ENCODE measurements at places on chromosomes 2 and 18. TPM values are rescaled to one million over a fixed set of nuclear protein-coding genes. Genes with fewer than 3 reads are reported as not detected.

DNA sequence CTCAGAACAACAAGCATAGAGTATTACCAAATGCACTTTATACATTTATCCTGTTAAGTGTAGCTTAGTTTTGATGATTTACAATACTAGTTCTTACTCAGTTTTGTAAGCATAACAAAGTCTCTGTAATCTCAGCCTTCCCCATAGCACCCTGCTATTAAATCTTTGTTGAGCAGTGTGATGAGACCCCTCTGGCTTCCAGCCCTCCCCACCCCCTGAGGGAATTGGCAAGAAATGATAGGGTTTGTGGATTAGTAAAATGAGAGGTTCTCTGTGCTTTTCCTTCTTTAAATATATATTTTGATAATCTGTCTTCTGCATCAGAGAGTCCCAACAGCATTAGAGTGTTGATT, 37.2 kb downstream of the ZNF521 start:
- no peak for DNase-seq
- H3K4me1 ChIP-seq, result peaks cover 20% of the 10 kb centered on the region
- H3K27ac ChIP-seq, result no peak overlapping the region
- H3K36me3 ChIP-seq, result peaks cover 3% of the 10 kb centered on the region

GRCh38 chr18:36153771-36154170, 24.1 kb downstream of the ELP2 start:
- DNase-seq, result no peak
- H3K4me3 ChIP-seq, result no peak overlapping the region
- H3K27me3 ChIP-seq, result no peaks in the 10 kb centered on the region
- no peaks in the 10 kb centered on the region for H3K4me1 ChIP-seq
- peaks cover 73% of the 10 kb centered on the region for H3K36me3 ChIP-seq

DNA sequence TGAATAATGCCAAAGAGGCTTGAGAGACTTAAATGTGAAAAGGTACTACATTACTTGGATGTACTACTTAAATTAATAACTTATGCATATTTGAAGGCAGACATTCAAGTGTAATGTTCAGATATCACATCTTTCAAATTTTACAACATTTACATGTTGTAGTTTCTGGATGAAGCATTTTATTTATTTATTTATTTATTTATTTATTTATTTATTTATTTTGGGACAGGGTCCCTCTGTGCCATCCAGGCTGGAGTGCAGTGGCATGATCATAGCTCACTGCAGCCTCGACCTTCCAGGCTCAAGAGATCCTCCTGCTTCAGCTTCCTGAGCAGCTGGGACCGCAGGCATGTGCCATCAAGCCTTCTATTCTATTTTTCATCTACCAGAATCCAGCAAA, 596.4 kb downstream of the ERBB4 start:
- H3K27me3 ChIP-seq, result no peaks in the 10 kb centered on the region
- H3K4me3 ChIP-seq, result no peak overlapping the region
- no peak for DNase-seq
- H3K4me1 ChIP-seq, result peaks cover 8% of the 10 kb centered on the region

- DNase-seq, result no peak
- H3K27ac ChIP-seq, result no peak overlapping the region
- no peaks in the 10 kb centered on the region for H3K4me1 ChIP-seq
- no peaks in the 10 kb centered on the region for H3K36me3 ChIP-seq
- H3K27me3 ChIP-seq, result no peaks in the 10 kb centered on the region
Observed at GRCh38 chr18:69239849-69240674, 160.6 kb upstream of the DOK6 start.

GRCh38 chr2:95386031-95386430, 16.5 kb upstream of the FAHD2A start:
- H3K4me3 ChIP-seq, result no peak overlapping the region
- H3K27ac ChIP-seq, result no peak overlapping the region
- DNase-seq, result no peak
- H3K4me1 ChIP-seq, result no peaks in the 10 kb centered on the region
- H3K27me3 ChIP-seq, result peaks cover 18% of the 10 kb centered on the region

- H3K27ac ChIP-seq, result no peak overlapping the region
- peaks cover 64% of the 10 kb centered on the region for H3K27me3 ChIP-seq
- H3K4me3 ChIP-seq, result no peak overlapping the region
- peaks cover 9% of the 10 kb centered on the region for H3K4me1 ChIP-seq
- no peak for DNase-seq
Observed at GRCh38 chr2:209526561-209526960, 102.7 kb downstream of the MAP2 start.

DNA sequence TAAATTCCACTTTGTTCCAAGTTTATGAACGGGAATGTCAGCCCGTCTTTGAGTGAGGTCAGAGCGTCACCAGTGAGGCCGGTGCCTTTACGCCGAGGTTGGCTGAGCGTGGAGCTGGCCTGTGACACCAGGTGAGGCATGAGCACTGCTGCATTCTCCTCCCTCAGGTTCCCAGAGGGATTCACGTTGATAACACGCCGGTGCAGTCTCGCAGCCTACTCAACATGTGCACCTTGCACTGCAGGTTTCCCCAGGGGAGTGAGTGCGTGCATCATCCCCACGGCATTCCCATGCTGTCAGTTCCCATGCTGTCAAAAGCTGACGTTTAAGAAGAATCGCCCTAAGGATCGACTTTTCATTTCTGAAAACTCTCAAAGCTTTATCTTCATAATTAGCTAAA, 213.3 kb downstream of the LDLRAD4 start:
- H3K27ac ChIP-seq, result no peak overlapping the region
- no peaks in the 10 kb centered on the region for H3K27me3 ChIP-seq
- peaks cover 30% of the 10 kb centered on the region for H3K4me1 ChIP-seq
- no peak overlapping the region for H3K4me3 ChIP-seq
- no peak for DNase-seq

GRCh38 chr2:218622606-218623365, 15.1 kb downstream of the PLCD4 start:
- peaks cover 3% of the 10 kb centered on the region for H3K4me1 ChIP-seq
- H3K27me3 ChIP-seq, result no peaks in the 10 kb centered on the region
- no peak for DNase-seq

GRCh38 chr2:208101716-208102631, 22.4 kb downstream of the CRYGD start:
- H3K27ac ChIP-seq, result no peak overlapping the region
- no peaks in the 10 kb centered on the region for H3K36me3 ChIP-seq
- DNase-seq, result no peak
- H3K4me1 ChIP-seq, result peaks cover 35% of the 10 kb centered on the region
- H3K27me3 ChIP-seq, result no peaks in the 10 kb centered on the region

DNA sequence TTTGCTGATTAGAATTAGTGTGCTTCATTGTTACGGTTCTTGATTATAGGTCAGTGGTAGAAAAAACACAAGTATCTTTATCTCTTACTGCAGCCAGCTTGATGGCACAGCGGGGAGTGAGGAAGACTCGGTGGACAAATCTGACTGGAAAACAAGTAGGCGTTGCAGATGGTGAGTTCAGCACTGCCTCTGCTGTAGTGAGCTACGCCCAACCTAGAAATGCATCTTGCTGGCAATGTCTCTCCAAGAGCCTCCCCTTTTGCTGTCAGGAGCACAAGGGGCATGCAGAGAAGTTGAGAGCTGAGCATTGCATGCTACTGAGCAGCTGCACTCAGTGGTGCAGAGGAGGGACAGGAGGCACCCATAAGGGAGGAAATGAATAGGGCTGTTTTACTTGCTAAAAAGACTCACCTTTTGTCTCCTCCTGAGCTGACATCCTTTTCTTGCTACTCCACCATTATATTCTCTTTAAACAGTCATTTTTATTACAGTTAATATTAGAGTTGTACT, 977.3 kb upstream of the ACVR2A start:
- H3K27me3 ChIP-seq, result no peaks in the 10 kb centered on the region
- 0 out of 2 replicates have a peak overlapping the region, but pooled peaks have one; percentile 1 for H3K27ac ChIP-seq
- no peak overlapping the region for H3K4me3 ChIP-seq
- peaks cover 16% of the 10 kb centered on the region for H3K4me1 ChIP-seq
- peaks cover 10% of the 10 kb centered on the region for H3K36me3 ChIP-seq
- DNase-seq, result no peak

Gene TMEM200C
- total RNA-seq, result 6.6 TPM

Gene ZNF396
- total RNA-seq, result 1.0 TPM

All from WTC11 (cell line).